Heart left ventricle (tissue), 16 donors: ENCODE measurements at places on chromosomes 1 and 21.

GRCh38 chr1:216742625-216743024 lies 19.4 kb upstream of the ESRRG start:
- no peak for DNase-seq

DNA sequence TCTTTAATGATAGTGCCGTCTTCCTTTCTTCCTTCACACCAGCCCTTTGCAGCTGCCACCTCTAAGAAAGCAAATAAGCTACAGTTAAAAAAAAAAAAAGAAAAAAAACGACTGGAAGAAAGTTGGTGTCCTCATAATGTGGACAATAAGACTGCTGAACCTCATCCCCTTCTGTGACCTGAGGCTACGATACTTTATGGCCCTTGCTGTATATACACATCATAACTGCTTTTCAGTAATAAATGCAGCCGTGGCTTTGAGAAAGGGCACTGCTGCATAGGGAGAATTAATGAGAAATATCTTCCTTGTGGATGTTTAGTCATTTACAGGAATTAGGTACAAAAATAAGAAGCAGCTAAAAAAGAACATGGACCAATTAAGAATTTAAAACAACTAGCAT lies 333.8 kb upstream of the ADGRL2 start:
- DNase-seq, result no peak

- no peak for DNase-seq
Measured at GRCh38 chr1:231242516-231243198, 1.6 kb downstream of the GNPAT start.

- no peak for DNase-seq
Measured at GRCh38 chr1:47548637-47549036, 110.8 kb downstream of the FOXD2 start.

DNA sequence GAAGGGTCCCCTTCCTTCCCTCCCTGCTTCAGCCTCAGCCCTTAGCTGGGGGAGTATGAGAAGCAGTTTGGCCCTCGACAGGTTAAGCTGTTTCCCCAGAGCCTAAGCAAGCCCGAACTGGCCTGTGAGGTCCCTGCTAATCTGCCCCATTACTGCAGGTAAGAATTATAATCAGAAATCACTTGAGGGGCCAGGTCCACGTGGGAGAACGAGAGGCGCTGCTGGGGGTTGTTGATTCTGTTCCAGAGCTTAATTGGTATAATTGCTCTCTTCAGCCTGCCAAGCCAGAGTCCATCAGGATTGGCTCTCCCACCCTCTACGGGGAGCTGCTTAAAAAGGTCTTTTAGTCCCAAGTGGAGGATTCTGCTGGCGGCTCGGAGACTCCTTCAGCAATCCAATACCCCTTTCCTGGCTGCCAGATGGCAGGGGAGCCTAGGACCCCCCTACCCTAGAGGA lies 70.8 kb downstream of the UBE2T start:
- peak; percentile 2 for DNase-seq

DNA sequence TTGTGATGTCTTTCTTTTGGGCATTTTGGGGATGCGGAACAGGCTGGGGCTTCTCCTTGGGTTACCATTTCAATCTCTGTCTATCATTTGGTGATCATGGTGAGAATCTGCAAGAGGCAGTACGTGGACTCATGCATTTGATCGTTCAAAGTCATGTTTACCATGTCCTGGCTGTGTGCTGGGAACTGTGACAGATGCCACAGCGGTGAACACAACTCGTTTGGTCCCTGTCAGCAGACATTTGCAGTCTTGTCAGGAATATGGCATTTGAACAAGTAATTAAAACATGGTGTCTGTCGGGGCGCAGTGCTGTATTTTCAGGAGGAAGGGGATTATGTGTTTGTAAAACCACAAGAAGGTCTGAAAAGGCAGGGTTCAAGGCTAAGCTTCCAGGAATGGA lies 103.3 kb upstream of the IGSF21 start:
- no peak for DNase-seq

DNA sequence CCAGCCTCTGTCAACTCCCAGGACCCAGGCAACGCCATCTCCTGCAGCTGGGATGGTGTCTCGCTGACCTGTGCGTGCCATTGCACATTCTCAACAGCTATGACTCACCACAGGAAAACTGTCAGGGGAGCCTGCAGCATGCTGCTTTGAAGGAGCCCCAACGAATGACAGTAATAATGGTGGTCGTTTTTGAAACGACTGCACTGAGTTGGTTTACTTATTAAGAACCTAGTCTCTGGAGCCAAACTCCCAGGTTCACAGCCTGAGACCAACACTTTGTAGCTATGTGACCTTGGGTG lies 21.6 kb downstream of the TCEA3 start:
- DNase-seq, result peak; percentile 51

DNA sequence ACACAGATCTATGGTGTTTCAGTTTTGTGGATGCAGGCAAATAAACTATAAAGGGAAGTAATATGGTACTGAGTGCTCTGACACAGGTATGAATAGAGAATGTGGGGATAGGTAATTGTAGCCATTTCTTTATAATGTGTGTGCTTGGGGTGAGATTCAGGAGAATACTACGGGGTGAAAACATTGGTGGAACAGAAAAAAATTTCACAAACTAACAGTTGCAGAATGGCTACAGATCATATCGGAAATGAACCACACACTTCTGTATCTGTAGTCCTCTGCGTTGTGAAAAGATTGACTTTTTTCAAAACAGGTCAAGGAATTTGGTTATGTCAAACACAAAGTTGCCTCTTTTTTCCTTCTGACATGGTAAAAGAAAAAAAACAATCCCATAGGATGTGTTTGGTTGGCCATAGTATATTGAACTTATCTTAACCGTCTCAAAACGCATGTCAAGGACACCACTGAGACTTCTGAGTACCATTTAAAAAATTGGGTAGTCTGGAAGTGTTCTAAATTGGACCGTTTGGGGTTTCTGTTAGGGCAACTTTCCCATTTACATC lies 1.1 kb upstream of the CDC73 start:
- no peak for DNase-seq

- no peak for DNase-seq
Measured at GRCh38 chr1:28112388-28113241, 24.2 kb upstream of the EYA3 start.

GRCh38 chr21:36864974-36865373 lies 101.5 kb downstream of the HLCS start:
- no peak for DNase-seq

DNA sequence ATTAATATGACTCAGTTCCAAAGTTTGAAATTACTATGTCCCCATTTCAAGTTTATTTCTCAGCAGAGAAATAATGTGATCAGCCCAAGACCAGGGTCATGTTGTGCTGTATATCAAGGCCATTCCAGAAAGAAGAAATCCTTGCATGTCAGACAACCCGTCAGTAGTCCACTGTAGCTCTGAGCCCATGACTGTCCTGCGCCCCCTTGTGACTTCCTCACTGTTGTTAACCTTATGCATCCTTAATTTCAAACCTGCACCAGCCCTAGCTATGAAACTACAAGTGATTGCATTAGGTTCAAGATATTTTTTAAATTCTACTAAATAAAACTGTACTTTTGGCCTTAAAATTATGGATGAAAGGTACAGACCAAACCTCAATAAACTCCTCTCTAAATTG lies 133.0 kb downstream of the LRRC7 start:
- no peak for DNase-seq

- no peak for DNase-seq
Measured at GRCh38 chr1:212974711-212975110, 24.4 kb downstream of the VASH2 start.

- DNase-seq, result no peak
Measured at GRCh38 chr1:18866314-18866713, 6.9 kb upstream of the TAS1R2 start.

DNA sequence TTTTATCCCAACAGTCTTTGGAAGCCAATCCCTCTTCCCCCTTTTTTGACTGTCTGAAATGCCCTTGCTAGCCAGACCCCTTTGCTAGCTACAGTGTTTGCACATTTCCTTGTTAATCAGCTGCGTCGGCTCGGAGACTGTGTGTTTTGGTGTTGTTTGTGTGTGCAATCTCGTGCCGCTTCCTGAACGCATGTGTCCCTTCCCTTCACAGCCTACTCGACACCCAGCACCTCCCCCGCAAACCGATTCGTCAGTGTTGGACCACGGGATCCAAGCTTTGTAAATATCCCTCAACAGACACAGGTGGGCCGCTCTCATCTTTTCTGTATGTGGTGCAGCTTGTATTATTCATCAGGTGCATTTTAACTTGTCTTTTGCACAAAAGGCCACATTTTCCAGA lies 298.7 kb downstream of the TM2D1 start:
- DNase-seq, result peak; percentile 63

DNA sequence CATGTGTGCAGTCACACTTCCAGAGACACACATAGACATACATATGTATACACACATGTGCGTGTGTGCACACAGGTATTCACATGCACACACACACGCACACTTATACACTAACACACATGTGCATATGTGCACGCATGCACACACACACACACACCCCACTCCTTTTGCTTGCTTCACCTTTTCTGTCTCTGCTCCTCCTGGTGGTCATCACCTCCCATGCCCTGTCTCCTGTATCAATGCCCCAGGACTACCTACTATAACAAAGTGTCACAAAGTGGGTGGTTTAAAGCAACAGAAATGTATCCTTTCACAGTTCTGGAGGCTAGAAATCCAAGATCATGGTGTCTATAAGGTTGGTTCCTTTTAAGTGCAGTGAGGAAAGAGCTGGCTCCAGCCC lies 27.4 kb downstream of the ETS2 start:
- no peak for DNase-seq

DNA sequence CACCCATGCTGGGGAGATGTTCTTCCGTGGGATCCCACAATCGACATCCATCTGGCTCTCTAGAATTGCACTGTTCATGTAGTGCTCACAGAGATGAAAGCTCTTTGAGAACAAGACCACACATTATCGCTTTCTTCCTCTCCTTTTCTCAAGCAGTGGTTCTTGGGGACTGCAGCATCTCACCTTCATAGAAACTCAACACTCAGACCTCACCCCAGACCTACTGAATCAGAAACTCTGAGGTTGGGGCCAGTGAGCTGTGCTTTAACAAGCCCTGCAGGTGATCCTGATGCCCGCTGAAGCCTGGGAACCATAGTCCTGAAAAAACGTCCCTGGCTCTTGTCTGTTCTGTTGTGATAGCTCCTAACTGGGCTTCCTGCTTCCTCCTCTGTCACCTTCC lies 251.3 kb upstream of the FGGY start:
- DNase-seq, result no peak

DNA sequence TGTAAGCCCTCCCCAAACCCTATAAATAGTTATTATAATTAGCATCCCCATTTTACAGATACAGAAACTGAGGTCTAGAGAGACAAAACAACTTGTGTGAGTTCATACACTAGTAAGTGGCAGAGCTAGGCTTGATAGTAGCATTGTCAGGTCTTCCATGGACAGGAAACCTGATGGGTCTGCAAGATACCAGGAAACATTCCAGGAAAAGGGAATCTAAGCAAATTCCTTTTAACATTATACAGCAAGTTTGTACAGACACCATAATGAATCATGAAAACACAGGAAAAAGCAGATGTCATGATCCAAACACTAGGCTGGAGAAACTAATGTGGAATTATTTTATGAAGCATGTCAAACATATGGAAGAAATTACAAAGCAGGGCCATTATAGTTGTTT lies 89.1 kb upstream of the KCNK2 start:
- no peak for DNase-seq
